ENCODE measurements at places on chromosomes 6 and 20. TPM values are rescaled to one million over a fixed set of nuclear protein-coding genes. Genes with fewer than 3 reads are reported as not detected.
A peak's percentile ranks its signal among the peaks of the same experiment; 100 is the strongest.

GRCh38 chr6:21971541-21971940, 325.3 kb downstream of the PRL start:
- no peak for DNase-seq

DNA sequence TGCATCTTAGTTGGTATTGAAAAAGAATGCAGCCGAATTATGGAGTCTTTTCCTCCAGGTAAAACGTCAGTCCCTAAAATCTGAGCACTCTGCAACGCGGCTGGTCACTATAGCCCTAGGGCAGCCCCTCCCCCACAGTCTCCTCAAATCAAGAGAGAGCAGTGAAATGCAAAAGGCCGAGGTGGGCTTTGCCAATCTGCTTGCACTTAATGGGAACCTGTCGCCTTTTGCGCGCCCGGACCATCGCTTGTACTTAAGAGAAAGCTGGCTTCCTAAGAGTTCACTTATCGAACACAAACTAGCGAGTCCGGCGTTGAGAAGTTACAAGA, 447 bp downstream of the MCM3 start:
- no peak for DNase-seq

GRCh38 chr20:58570204-58570859, 55.1 kb upstream of the APCDD1L start:
- no peak for DNase-seq

- no peak for DNase-seq
Measured at GRCh38 chr6:43274127-43274915, 23.7 kb upstream of the SLC22A7 start.

GRCh38 chr20:13681248-13682125, 42.8 kb upstream of the TASP1 start:
- no peak for DNase-seq

DNA sequence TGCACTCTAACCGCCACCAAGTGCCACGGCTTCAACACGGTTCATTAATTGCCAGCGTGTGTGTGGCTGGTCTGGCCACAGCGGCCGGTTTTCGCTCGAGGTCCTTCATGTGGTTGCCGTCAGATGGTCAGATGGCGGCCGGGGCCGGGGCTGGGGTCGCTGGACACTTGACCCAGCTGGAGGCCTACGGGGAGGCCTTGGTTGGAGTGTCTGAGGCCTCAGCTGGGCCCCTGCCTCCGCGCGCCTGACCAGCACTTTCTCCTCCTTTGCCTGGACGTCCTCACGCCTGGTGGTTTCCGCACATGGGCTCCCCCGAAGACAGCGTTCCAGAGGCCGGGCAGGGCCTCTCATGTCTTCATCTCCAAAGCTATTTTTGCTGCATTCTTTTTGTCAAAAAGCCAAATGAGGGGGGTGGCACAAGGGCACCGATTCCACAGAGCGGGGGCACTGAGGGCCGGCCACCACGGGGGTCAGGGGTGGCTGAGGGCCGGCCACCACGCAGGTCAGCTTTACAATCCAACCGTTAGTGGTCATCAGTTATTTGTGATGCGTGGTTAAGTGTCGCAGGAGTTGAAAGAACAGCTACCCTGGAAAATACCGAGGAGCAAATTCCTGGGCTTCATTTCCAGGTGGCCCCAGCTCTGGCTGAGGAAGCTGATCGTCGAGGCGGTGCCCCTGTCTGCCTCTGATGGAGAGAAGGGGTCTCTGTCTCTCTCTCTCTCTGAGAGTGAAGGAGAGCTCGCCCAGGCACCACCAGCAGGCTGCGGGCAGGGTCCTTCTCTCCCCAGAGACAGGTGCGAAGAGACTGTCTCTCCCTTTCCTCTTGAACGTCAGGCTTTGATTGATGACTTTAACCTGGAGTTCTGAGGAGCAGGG, 50.5 kb upstream of the FRMD1 start:
- no peak for DNase-seq

GRCh38 chr6:140062043-140063020, 687.9 kb upstream of the CITED2 start:
- DNase-seq = no peak

DNA sequence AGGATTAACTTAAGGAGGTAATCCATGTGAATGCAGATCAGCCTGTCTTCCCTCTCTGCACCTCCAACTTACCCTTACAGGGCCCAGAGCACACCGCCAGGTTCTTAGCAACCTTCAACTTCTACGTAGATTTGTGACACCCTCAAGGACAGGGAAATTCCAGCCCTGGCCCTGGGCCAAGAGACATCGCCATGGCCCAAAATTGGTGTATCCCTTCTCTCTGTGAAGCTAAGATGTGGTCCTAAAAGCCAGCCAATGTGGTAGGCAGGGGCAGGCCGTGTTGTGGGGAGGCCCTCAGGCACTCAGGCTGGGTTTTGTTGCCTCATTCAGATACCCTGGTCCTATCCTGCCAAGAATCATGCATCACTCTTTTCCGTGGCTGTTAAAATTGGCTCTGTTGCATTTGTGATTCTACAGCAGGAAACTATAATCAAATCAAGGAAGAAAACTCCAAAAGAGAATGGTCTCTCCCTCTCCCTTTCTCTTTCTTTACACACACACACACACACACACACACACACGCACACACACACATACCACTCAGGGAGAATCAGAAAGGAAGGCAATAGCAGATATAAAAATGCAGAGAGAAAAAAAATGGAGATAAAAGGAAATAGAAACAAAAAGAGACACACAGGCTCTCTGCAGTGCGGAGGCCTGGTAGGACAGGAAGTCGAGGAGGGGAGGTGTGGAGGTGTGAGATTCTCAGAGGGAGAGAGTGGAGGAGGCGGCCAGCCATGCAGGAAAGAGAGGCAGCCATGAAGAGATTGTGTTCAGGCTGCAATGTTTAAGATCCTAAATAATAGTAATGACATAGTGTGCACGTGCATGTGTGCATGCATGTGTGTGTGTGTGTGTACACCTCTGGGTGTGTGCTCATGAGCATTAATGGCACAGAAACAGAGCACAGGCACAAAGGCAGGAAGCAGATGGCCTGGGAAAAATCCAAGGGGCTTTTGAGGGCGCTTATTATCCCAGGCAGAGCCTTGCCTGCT, 201.8 kb upstream of the LRFN2 start:
- DNase-seq = no peak

DNA sequence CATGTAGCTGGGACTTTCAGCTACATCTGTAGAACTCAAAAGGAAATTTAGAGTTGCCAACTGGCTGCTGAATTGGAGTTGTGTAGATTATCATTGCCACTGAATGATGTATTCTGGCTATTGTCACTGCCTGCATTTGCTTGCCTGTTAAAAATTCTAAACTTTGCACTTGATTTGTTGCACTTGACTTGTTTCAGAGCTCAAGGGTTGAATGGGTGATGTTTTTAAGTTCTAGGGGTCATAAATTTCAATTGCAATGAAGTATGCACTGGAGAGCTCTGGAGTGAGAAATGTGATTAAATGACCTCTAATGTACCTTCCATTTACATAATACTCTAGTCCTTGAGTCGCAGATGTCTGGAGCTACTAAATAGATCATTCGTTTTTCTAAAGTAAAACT, 102.4 kb downstream of the TNFRSF21 start:
- no peak for DNase-seq

GRCh38 chr6:17865798-17866725, 121.4 kb downstream of the KIF13A start:
- no peak for DNase-seq

DNA sequence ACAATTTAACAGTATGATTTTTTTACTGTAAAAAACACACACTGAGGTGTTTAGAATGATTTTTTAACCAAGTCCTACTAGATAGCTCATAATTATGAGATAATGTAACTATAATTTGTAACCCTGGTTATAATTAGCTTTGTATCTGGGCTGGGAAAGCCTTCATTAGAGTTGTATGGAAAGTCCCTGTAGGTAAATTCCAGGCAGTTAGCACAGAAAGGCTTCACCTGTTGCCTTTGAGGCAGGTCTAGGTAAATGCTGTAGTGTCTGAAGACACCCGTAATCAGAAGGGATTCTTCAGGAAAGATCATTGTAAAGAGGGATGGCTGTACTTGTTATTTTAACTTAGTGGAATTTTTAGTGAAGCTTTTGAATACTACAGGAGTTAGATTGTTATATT, 1.9 kb downstream of the TMEM200A start:
- no peak for DNase-seq

DNA sequence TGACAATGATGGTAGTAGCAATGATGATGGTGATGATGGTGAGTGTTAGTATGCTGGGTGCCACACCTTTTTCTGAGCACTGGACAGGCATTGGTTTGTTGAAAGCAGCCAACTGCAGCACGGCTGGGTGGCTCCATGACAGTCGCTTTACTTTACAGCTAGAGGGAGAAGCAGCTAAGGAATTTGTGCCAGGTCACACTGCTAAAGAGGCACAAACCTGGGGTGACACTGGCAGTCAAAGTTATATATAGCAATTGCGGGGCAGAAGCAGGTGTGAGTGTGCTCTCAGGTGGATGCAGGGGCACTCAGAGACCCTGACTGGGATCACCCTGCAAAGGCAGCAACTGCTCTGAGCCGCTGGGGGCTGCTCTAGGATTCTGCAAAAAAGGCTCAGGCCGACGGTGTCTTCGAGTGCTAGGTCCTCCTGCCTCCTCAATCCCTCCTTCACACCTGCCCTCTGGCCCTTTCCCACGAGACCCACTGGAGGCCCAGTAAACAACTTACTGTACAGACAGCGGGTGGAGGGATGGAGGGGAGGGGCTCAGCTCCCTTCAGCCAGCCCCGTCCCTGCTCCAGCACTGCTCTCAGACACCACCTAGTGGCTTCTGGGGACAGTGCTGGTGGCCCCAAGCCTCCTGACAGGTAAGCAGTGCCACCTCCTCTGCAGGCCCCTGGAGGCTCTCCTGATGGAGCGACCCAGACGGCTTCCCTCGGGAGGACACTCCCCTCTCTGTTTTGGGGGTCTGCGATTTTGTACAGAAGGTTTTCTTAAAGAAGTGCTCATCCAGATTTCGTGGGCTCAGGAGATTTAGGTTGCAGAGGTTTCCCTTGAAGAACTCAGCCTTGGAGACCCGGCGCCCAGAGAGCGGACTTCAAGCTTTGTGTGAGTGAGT, 4.4 kb upstream of the RPS21 start:
- DNase-seq = peak; percentile 72

DNA sequence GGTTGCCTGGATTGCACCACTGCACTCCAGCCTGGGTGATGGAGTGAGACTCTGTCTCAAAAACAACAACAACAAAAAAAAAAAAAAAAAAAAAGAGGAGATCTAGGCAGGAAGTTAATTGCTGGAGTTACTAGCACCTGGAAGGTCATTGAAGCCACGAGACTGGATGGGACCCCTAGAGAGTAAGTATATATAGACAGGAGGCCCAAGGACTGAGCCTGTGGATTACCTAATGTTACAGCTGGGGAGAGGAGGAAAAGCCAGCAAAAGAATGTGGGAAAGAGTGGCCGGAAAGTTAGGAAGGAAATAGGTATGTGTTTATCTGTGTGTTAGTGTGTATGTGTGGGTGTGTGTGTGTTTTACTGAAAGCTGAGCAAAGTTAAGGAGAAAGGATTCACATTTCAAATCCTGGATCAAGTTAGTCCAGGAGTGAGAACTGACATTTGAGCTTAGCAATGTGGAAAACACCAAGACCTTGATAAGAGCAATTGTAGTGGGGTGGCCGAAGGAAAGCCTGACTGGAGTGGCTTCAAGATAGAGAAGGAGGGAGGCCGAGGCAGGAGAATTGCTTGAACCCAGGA, 38.4 kb downstream of the ANKRD6 start:
- DNase-seq = no peak

DNA sequence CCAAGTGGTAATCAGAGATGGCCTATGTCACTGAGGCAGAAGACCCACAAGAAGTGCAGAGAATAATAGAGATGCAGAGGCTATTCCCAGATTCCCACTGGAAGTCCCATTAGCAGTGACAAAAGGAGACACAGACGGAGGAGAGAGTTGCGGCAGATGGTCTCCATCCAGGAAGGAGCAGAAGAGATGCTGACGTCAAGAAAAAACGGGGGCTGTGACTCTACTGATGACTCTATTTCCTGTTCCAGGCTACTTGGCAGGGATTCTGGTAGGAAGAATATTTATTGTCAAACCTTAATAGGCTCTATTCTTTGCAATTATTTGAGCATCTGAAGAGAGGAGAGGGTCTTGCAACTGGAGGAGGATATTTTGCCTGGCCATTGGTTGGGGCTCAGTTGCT, 246.0 kb upstream of the ECI2 start:
- no peak for DNase-seq

DNA sequence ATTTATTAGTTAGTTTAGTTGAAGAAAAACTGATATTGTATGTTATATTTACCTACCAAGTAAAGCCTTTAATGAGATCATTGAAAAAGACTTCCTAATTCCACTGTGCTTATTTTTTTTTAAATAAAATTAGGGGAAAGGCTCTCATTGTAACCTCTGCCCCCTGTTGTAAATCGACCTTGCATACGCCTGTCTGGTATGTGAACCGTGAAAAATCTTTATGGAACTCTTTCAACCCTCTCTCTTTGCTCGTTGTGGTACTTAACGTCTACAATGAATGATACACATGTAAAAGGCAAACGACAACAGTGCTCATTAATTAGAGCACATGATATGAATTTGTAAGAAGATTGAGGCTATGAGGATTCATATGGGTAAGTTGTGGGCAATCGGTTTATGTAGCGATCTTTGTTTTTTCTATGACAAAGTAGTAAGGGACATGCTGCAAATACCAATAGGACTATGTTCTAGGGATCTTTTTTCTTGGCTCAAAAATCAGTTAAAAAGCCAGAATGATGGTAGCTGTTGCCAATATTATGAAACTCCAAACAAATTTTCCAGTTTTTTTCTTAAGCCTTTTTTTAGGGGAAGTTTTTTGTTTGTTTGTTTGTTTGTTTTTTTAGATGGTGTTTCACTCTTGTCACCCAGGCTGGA, 119.0 kb upstream of the MCHR2 start:
- no peak for DNase-seq

GRCh38 chr6:4890191-4890590, 113.6 kb downstream of the RPP40 start:
- DNase-seq = no peak

DNA sequence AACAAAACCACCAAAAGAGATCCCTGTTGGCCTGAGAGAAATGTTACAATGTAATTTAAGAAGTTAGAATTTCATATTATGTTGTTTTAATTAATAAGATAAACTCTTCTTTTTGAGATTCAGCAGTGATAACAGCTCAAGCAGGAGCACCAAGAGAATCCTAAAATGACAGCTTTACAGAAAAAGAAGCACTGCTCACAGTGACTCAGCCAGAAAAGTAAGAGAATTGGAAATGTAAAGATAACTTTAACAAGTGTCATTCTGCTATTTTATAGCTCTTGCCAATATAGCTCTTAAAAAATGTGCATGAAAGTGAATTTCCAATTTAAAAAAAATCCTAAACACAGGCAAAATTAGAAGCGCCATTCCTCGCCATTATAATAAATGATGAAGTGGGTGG, 111.3 kb downstream of the UBE3D start:
- DNase-seq = no peak

- DNase-seq = no peak
Measured at GRCh38 chr20:8434326-8434876, 302.3 kb downstream of the PLCB1 start.

- no peak for DNase-seq
Measured at GRCh38 chr6:157912326-157912725, 69.3 kb upstream of the SYNJ2 start.

Gene AGER
- total RNA-seq = 23.5 TPM

Gene ELOVL4
- not detected for total RNA-seq

Gene GABRR1
- not detected for total RNA-seq

Gene PNPLA1
- not detected for total RNA-seq

Gene OLIG3
- not detected for total RNA-seq

Gene CD24
- 49.3 TPM for total RNA-seq

Gene DEFB119
- total RNA-seq = not detected

Gene TPMT
- 2.7 TPM for total RNA-seq

Gene SLC17A2
- total RNA-seq = not detected

Gene HLA-DQB1
- total RNA-seq = 310 TPM

Gene SLC13A3
- 0.47 TPM for total RNA-seq

Gene C20orf144
- 0.27 TPM for total RNA-seq

Gene ADGRB3
- total RNA-seq = not detected

Measured in activated B cell treated with CpG ODN at 0.5 μM for 24 hours (primary cell).